ENCODE measurements at places on chromosomes 6 and 20.

GRCh38 chr6:41777551-41778285 is 2.0 kb downstream of the FRS3 start:
- no peak for DNase-seq

GRCh38 chr6:148556410-148556809 is 190.4 kb upstream of the UST start:
- DNase-seq: no peak

DNA sequence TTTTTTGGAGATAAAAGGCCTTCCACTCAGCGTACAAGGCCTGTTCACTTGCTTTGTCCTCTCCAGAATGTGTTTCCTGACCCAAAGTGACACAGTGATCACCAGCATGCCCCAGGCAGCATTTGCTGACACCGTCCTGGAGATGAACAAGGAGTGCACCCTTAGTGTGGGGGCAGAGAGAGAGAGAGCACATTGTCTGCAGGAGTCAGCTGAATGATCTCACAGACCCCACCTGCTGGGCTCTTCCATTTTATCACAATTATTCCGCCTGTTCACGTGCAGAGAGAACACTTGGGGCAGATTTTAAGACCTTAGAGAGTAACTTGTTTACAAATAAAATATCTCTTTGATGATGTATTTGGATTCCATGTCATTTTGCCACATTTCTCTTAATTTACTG is 22.4 kb upstream of the MAS1L start:
- no peak for DNase-seq

GRCh38 chr6:43478008-43478372 is 620 bp downstream of the TJAP1 start:
- DNase-seq: no peak

DNA sequence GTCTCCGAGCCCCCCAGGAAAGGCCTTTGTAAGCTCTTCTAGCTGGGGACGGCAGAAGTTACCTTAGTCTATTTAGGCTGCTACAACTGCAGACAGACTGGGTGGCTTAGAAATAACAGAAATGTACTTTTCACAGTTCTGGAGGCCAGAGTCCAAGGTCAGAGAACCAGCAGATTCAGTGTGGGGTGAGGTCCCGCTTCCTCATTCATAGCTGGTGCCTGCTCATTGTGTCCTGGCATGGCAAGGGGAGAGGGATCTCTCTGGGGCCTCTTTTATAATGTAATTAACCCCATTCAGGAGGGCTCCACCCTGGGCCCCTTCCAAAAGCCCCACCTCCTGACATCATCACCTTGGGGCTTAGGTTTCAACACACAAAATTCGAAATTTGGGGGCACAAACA is 315.1 kb downstream of the CDH4 start:
- no peak for DNase-seq

DNA sequence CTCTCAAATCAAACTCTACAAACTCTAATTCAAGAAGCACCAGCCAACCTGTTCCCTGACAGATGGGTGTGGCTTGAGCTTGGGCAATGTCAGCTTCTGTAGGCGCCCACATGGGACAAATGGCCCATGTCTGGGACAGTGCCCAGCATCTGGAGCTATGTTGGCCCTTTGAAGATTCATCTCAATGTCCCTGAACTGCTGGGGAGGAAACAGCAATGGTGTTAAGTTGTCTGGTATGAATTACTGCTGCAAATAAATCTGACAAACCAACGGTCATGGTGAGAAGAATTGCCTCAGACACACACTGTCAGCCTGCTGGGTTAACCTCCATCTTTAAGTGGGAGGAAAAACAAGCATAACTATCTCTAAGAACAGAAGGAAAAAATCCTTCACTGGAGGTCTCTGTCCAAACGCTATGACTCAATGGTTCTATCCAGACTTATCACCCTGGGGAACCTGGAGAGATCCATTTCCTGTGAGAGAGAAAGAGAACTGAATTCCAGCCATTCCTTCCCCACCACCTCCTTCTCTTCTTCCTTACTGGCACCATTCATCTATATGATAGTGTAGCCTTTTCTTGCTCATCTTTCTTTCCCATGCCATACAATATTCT is 274.9 kb downstream of the CDH26 start:
- no peak for DNase-seq

Data from right atrium auricular region (tissue), 2 donors.